ENCODE measurements at places on chromosomes 16 and 17.

- no peak for DNase-seq
These were observed 103.0 kb upstream of the CDH13 start for GRCh38 chr16:82523815-82524214.

- DNase-seq, result no peak
These were observed 5.2 kb upstream of the APRT start for GRCh38 chr16:88816736-88817535.

- DNase-seq, result no peak
These were observed 1.0 kb downstream of the CPPED1 start for GRCh38 chr16:12802661-12803060.

GRCh38 chr16:69607674-69608073 lies 41.9 kb downstream of the NFAT5 start:
- DNase-seq, result no peak

- no peak for DNase-seq
These were observed 3.4 kb upstream of the MLLT6 start for GRCh38 chr17:38701504-38702165.

DNA sequence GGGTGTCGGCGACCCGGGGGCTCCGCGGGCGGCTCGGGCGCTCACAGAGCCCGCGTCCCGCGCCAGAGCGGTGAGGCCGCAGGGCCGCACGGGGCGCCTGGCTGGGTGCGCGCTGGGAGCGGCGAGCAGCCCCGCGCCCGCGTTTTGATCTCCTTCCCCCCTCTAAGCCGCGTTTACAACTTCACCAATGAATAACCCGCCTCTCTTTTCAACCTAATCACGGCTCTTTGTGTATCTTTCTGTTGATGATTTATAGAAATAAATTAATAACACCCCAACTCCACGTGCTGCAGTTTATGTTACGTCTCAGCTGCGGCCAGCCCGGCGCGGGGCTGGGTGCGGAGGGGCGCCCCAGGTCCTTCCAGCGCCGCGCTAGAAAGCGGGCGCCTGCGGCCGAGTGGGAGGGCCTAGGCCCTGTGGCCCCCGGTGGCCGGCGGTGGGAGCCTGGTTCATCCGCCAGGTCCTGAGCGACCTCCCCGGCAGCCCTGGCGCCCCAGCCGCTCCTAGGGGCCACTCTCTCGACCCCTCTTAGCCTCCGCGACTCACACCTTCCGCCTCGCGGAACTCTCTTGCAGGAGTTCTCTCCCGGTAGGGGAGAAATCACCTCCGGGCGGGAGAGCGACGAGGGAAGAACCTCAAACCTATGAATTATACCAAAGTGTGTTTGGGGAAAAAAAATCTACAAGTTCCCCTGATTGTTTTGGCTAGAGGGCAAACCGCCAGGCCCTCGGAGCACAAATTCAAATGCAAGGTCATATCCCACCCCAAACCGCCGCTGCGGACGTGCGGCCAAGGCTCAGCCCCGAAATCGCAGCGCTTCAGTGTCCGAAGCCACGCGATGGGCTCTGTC lies 1.9 kb downstream of the HNF1B start:
- peak; percentile 59 for DNase-seq

GRCh38 chr16:87966685-87967185 lies 15.5 kb downstream of the BANP start:
- DNase-seq, result no peak

DNA sequence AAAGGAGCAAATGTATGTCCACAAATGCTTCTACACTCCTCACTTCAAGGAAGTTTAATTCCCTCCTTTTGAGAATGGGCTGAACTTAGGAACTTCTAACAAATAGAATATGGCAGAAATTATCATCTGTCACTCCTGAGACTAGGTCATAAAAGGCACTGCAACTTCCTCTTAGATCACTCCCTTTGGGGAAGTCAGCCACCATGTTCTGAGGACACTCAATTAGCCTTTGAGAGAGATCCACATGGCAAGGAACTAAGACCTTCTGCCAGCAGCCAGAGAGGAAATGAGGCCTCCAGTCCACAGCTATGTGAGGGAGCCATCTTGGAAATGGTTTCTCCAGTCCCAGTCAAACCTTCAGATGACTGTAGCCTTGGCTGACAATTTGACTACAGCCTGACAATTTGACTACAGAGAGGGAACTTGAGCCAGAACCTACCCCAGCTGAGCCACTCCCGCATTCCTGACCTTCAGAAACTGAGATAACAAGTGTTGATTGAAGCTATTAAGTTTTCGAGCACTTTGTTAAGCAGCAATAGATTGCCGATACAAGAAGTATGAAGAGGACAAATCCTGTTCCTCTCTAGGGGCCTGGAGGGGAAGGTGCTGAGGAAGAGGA lies 113.4 kb upstream of the SEC14L1 start:
- no peak for DNase-seq

GRCh38 chr17:21169496-21169895 lies 42.7 kb downstream of the DHRS7B start:
- DNase-seq, result no peak

All from neural progenitor cell (in vitro differentiated cells).